Fibroblast of the aortic adventitia (primary cell): ENCODE measurements at places on chromosomes 7 and 10. TPM values are rescaled to one million over a fixed set of nuclear protein-coding genes. Genes with fewer than 3 reads are reported as not detected.

GRCh38 chr7:133822001-133822641 is 305.0 kb upstream of the LRGUK start:
- no peak for DNase-seq

Gene PAPSS2
- 26.2 and 96.9 TPM in 2 replicates for total RNA-seq

DNA sequence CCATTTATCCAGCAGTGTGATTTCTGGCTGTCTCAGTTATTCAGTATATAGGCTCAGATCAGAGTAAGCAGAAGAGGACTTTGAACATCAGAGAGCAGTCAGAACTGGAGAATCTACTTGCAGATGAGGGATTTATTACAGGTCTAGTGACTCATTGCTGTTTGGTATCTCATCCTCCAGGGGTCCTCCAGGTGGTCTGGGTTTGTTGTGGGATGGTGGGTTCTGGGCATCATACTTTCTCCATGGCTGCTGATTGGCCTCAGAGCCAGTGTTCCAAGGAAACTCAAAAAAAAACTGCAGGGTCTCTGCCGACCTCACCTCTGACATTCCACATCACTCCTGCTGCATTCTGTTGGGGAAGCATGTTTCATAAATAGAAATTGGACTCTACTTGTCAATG is 214.8 kb downstream of the CNTNAP2 start:
- no peak for DNase-seq

GRCh38 chr7:131111081-131111576 is 216.5 kb upstream of the MKLN1 start:
- DNase-seq, result peak; percentile 92

Gene NKX2-3
- total RNA-seq, result not detected in 2 replicates

Gene RTKN2
- total RNA-seq, result 0.16 and 11.9 TPM in 2 replicates

DNA sequence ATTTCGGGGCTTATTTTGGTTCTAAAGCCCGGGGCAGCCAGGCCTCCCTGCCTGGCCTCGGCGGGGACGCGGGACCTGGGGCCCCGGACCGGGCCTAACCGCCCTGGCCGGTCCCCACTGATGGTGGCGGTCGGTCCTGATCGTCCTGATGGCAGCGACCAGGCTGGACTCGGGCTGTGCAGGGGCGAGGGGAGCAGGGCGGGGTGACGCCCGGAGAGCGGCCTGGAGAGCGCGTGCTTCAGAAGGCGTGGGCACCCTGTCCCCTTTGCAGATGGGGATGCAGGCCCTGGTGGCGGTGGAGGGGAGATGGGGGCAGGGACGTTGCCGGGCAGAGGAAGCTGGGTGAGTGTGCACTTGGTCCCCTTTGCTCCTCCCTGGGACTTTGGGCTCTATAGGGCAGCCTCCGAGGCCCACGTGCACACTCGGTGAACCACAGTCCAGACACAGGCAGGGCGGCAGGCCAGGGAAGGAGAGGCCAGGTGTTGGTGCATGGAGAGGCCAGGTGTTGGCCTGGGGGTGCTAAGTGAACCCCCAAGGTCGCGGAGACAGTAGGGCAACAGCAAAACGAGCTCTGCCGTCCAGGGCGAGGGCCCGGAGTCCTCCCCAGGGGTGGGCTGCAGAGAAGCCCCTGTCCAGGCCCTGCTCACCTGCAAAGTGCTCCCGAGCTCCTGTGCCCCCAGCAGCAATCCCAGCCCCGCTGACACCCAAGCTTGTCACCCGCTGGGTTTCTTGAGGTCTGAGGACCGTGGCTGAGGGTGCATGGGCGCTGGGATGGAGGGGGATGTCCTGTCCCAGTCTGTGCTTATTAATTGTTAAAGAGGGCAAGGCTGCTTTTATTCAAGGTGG is 42.4 kb upstream of the FAM20C start:
- no peak for DNase-seq
